ENCODE measurements at places on chromosomes 6 and 20.

GRCh38 chr6:158960026-158960425, 40.0 kb downstream of the RSPH3 start:
- no peak for DNase-seq

DNA sequence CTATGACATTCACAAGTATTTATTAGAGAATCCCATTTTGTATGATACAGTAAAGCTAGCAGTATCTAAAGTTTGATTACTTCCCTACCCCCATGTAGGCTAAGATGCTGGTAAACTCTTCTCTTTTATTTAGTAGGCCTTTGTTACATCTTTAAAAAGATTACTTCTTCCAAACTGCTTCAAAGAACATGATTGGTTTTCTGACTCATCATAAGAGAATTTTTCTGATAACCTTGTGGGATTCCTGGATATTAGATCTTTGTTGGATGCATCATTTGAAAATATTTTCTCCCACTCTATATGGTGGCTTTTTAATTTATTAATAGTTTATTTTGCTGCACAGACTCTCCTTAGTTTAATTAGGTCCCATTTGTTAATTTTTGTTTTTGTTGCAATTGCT, 898.3 kb upstream of the ADGRB3 start:
- no peak for DNase-seq

DNA sequence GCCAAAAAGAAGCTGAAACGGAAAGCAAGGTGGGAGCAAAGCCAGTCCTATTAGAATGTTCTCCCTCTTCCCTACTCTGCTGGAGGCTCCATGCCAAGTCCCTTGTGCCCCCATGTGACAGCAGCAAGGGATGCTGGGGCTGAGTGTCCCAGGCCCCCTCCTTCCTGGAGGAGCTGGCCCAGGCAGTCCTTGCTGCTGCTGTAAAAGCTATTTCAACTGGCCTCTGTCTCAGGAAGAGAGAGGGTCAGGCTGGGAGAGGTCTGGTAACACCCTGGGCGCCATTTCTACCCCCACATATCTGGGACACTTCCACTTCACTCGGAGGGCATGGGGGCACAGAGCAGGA, 25.0 kb downstream of the TTBK1 start:
- DNase-seq, result no peak

- no peak for DNase-seq
These were observed 69.4 kb downstream of the ADGRB3 start for GRCh38 chr6:68704485-68704884.

DNA sequence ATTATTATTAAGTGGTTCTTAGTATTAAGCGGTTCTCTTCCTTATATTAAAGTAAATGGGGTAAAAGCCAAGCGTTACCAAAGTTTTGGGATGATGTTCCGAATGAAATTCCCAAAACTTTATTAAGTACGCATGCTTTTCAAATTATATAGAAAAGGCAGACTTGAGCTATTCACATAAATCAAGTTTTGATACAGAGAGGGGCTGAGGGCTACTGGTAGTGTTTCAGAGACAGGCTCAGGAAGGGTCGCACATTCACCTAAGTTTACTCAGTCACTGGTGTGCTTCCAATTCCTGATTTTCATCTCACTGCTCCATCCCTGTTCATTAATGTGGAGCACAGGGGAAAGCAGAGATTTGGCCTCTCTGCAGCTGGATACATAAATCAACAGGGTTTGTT, 652.2 kb downstream of the QKI start:
- DNase-seq, result no peak

- DNase-seq, result no peak
These were observed 54.6 kb downstream of the GMDS start for GRCh38 chr6:2190661-2191389.

- DNase-seq, result no peak
These were observed 16.5 kb downstream of the LIN28B start for GRCh38 chr6:104973404-104973803.

DNA sequence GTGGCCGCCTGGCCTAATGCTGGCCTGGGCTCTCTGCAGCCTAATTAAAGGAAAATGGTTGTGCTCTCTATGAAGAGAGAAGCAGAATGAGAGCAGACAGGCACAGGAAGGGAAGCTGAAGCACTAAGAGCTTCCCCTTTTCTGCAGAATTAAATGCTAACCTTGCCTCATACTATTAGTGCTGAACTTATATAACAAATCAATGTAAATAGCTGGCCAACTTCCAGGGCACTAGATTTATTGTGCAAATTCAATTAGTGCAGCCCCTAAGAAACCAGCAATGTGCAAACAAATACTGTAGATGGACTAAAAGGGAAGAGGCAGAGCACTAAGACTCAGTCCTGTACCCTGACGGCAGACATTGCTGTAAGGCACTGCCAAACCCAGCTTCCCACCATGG, 36.1 kb upstream of the INSM1 start:
- DNase-seq, result no peak

DNA sequence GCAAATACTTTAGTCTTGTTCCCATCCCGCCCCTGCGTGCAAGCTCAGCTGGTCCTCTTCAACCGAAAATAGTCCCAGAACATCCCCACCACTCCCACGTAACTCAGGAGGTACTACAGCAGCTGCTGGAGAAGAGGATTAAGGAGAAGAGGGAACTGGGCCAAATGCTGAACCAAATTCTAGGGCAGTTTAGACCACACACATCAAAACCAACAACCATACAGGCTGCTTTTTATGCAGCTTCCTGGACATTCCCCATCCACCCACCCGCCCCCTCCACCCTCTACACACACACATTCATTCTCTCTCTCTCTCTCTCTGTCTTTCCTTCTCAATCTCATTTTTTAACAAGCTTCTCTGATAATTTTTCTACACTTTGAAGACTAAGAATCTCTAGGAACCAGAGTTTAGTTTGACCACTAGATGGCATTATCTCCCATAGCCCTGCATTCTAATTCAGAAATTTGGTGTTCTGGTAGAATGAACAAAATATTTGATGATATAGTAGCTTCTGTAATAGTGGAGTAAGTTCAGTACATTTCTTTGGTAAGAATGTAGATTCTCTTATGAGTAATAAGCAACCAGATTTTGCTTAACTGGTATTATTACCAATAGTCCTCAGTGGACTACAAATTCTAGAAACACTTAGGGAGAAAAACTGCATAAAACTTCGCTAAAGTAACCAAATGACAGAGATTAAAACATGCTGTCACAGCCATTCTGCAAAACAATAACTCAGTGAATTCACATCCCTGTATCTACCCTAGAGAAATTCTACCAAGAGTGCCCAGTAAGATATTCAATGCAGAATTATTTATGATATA, 52.1 kb upstream of the BEND6 start:
- no peak for DNase-seq

GRCh38 chr6:168499045-168499650, 58.2 kb downstream of the SMOC2 start:
- no peak for DNase-seq

- DNase-seq, result no peak
These were observed 21.8 kb upstream of the MROH8 start for GRCh38 chr20:37200926-37201826.

DNA sequence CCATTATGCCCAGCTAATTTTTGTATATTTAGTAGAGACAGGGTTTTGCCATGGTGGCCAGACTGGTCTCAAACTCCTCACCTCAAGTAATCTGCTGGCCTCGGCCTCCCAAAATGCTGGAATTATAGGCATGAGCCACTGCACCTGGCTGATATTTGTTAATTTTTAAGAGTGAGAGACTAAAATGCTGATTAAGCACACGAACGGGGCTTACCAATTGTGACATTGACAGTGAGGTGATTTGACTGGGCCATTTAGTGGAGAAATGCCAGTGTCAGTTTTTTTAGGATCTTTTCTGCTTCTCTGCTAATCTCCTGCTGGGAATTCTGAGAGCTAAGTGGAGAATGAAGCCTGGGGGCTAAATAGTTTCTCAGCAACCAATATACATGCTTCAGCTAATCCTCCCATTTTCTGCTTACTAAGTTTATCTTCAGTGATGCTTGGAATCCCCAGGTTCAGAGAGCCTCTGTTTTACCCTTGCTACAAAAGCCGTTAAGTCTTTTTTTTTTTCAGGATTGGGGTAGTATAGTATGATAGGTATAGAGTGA, 9.8 kb upstream of the DEFB123 start:
- no peak for DNase-seq

DNA sequence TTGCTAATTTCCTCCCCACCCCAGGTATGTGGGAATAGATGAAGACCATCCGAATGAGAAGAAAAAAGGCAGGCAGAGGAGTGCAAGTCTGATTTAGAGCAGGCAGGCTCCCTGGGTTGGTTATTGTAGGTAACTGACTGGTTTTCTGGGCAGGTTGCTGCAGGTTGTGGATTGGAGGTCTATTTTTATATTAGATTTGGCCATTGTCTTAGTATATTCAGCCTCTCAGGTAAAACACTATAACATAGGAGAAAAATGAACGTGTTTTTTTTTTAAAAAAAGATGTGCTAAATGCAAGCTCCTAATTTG, 492 bp upstream of the TBC1D7 start:
- no peak for DNase-seq

DNA sequence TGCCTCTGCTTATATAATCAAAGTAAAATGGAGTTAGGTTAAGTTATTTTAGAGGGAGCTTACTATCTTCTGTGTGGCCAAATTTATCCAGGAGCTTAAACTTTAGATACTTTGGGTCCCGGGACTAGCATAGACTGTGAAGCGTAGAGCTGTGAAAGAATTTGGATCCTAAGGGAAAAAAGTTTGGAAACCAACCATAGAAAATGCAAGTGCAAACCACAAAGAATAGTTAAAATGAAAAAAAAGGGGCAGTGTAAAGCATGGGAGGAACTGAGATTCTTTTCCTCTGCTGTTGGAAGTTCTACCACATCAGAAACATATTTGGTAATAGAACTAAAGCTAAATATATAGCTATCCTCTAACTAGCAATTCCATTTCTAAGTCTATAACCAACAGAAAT, 232.2 kb upstream of the FLRT3 start:
- DNase-seq, result no peak

GRCh38 chr6:99871641-99872040, 122.4 kb downstream of the MCHR2 start:
- no peak for DNase-seq

DNA sequence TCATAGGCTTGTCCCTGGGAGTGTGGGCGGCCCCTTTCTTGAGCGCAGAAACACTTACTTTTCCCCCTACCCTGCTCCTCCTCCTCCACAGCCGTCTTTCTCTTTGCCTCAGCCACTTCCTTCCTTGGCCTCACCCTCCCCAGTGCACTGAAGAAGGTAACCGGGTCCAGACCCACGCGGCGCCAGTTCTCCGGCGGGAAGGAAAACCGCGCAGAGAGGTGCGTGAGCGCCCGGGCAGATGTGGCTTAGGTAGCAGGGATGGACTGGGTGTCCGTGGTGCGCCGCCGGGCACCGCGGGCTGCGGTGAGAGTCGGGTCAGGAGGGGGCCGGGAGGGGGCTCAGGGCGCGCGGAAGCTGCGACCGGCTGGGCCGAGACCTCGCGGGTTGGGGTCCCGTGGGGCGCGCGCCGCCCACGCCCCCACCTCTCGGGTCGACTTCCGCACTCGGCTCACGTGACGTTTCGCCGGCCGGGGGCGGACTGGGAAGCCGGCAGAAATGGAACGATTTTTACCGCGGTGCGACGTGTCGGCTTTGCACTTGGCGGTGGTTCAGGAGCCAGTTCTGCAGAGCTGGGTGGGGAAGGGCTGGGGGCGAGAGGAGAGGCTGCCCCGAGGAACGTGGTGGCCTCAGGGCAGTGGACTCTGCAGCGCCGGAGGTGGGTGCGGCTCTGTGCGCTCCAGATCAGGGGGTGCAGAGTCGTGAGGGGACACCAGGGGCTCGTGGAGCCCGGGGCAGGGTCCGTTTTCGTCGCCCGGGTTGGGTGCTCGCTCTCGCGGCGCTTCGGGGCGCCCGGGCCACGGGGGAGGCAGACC, at the start of gene ABRACL:
ABRACL (plus strand) TSS at position 88 of the 812 bp plus-strand sequence. CDS start 5,416 bp downstream, outside the sequence.
- peak; percentile 84 for DNase-seq

GRCh38 chr6:64838726-64839125, 868.3 kb downstream of the EYS start:
- no peak for DNase-seq

- DNase-seq, result no peak
These were observed 41.9 kb upstream of the CALHM6 start for GRCh38 chr6:116419069-116419786.

DNA sequence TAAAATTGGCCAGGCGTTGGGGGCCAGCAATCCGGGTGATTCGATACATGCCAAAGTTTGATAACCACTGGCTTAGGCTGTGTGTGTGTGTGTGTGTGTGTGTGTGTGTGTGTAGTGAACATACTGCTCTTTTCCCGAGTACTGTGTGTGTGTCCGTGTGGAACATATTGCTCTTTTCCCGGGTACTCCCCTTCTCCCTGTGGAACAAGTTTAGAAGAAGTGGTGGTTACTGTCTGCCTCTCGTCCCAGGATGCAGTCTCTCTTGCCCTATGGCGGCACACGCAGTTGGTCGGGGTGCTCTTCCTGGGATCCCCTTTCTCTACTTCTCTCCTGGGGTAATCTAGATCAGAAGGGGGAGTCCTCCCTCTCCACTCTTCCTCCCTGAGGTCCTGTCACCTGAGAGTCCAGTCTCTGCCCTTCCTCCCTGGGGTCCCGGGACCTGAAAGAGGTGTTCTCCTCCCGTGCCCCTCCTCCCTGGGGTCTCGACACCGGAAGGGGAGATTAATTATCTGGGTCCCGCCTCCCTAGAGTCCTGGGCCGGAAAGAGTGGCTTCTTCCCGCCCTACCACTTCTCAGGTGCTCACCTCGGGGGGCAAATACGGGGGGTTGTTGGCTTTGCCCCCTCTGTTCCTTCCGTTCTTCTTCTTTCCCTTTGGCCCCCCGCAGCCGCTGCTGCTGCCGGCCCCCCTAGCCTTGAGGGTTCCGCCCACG, 516 bp downstream of the GTPBP2 start:
- DNase-seq, result peak; percentile 51

DNA sequence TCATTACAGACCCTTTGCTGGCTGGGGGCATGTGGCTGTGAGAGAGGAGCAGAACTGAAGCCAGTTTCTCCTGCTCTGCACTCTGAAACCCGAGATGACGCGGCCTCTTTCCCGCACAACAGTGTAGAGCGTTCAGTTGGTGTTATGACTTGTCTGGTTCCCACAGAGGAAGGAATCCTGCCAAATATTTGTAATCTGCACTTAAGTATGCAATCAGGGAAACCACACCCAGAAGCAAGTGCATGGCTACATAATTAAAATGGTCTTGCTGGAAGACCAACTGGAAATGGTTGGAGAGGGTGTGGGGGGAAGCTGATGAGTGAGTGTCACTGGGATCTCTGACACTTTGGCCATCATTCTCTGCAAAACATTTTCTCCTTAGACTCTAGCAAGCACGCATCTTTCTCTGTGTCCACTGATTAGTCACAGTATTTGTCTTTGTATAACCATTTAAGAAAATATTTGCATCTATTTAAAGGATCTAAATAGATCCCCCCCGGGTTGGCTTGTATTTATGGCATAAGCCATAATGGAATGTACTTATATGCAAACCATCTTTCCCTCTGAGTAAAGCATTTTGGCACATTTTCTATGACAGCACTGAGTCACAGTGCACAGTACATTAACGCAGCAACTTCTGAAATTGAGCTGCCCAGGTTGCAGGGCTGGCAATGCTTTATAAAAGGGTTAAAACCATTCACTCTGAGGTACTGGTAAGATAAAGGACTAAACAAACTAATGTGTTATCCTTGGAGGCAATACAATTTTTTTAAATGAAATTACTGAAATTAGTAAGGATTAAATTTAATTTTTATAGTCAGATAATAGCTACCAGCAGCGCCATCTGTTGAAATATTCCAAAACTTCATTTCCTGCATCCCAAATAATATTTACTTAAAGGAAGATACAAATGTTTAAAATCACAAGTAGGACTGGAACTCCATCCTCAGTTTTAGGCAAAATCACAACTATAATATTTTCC, 76.7 kb downstream of the FOXC1 start:
- no peak for DNase-seq

Measured in stimulated activated CD4-positive, alpha-beta T cell treated with anti-CD3 and anti-CD28 coated beads, Interleukin-4, amount 100 ng/mL, for 1 hour (primary cell).